ENCODE measurements at places on chromosomes 12 and 14.

- DNase-seq: no peak
Measured at GRCh38 chr14:71591929-71592328, 340.3 kb upstream of the RGS6 start.

- no peak for DNase-seq
Measured at GRCh38 chr12:91182636-91183455, at the start of gene DCN. Gene DCN (minus strand): TSS chr12:91182817. CDS start chr12:91178552, 4,265 bp downstream.

DNA sequence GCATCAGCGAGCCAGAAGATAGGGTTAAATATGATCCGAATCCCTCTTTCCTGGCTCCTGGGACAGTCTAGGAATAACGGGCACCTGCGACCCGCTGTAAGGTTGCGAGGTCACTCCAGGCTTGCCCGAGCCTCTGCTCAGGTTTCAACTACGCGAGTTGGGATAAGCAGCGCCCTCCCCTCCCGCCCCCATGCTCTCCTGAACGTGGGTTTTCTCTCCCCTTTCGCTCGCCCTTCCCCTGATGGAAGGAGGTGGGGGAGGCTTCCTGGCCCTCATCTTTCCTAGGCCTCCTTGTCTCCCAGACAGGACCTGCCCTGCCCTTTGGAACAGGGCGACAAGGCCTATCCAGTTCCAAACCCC is 753 bp upstream of the ATP5MC2 start:
- peak; percentile 62 for DNase-seq

DNA sequence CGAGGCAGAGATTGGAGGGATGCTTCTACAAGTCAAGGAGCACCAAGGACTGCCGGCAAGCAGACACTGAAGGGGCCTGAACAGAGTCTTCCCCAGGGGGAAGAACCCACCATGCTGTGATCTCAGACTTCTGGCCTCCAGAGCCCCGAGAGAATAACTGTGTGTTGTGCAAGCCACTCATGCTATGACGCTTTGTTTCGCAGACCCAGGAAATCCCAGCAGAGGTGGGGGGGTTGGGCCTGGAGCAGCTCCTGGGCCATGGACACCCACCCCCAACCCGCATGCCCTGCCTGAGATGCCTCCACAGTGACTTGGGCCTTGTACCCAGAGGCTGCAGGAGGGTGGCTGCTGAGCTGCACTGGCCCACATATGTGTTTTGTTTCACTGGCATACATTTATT is 31.2 kb downstream of the ARL6IP4 start:
- no peak for DNase-seq

DNA sequence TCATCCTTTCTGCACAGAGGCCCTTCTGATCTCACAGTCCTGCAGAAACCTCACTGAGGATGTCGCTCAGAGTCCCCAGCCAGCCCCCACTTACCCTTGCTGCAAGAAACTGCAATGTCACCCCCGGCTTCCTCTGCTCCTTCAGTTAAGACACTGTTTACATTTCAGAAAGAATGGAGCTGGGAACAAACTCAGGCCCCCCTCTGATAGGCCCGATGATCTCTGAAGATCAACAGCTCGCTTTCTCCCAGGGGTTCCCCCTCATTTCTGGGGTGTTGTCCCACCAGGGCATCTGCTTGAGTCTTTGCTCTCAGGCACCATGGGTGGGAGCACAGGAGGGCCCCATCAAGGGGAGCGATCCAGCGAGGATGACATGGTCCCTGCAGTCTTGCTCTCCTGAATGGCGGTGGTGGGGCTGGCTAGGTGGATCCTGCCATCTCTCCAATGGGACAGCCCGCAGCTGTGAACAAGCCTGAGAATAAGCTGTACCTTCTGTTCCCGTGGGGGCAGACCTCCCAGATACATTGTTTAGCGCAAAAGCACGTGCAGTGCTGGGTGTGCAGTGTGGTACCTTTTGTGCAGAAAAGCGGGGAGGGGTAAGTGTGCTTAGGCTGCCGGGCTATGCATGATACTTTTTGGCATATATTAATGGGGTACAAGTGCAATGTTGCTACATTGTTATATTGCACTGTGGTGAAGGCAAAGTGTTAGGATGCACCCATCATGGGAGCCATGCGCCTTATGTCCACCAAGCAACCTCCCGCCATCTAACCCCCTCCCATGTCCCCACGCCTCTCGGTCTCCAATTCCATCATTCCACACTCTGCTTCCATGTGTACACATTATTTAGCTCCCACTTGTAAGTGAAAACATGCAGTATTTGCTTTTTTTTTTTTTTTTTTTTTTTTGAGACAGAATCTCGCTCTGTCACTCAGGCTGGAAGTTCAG is 6.7 kb upstream of the NCOR2 start:
- DNase-seq: no peak

DNA sequence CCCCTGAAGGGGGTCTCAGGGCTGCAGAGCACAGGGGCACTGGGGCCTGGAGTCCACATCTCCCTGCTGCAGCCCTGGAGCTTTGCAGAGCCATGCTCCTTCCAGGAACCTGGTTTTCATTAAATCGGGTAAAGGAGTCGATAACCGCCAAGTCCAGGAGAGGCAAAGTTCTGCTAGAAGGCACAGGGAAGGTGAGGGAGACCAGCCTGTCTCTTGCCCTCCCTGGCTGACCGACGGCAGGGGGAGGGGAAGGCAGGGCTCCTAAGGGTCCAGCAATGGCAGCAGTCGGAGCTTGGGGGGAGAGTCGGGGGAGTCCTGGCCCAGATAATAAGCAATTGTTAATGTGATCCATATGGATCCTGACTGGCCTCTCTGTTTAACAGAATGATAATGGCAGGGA is 3.0 kb downstream of the FIGNL2 start:
- no peak for DNase-seq

- no peak for DNase-seq
Measured at GRCh38 chr14:77180726-77181602, 634 bp upstream of the TMEM63C start.

- no peak for DNase-seq
Measured at GRCh38 chr14:101456246-101457175, 104.8 kb upstream of the DIO3 start.

GRCh38 chr12:106032623-106032925 is 106.2 kb downstream of the NUAK1 start:
- no peak for DNase-seq

DNA sequence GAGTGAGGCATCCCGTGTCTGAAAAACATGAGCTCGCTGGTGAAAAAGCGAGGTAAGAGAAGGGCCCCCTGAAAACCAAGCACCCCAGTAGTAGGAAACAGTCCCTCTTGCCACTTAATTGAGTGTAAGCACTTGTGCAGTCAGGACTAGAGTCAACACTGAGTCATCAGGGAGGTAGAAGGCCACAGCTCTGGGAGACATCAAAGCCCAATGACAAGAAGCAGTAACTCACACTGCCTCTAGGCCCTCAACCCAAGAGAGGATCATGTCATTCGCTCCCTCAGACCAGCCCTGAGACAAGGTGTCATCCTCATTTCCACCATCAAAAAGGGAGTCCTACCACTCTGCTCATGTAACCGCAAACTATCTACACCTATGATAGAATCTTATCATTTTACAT is 17.8 kb downstream of the POMT2 start:
- DNase-seq: no peak

GRCh38 chr14:22883173-22883976 is at the start of gene REM2:
Gene REM2 (plus strand): TSS chr14:22883222. CDS start chr14:22883288, 66 bp downstream.
- DNase-seq: no peak

Measured in B cell (primary cell).